Right ventricle myocardium superior (tissue), 1 donor: ENCODE measurements at places on chromosomes 12 and 14. TPM values are rescaled to one million over a fixed set of nuclear protein-coding genes. Genes with fewer than 3 reads are reported as not detected.
A peak's percentile ranks its signal among the peaks of the same experiment; 100 is the strongest.

Gene LAG3
- 0.22 TPM for total RNA-seq

Gene ADAM20
- 0.40 TPM for total RNA-seq

Gene NANOG
- total RNA-seq, result not detected

Gene TAS2R46
- not detected for total RNA-seq

Gene ALDH1L2
- total RNA-seq, result 1.3 TPM

Gene PAPLN
- 2.5 TPM for total RNA-seq

Gene KCNH3
- 0.16 TPM for total RNA-seq

Gene SERPINA12
- not detected for total RNA-seq

Gene PPP2R5E
- total RNA-seq, result 32.9 TPM

Gene OR8S1
- total RNA-seq, result not detected

Gene SPX
- 11.0 TPM for total RNA-seq

Gene MORN3
- 0.11 TPM for total RNA-seq

Gene CMA1
- 1.9 TPM for total RNA-seq

DNA sequence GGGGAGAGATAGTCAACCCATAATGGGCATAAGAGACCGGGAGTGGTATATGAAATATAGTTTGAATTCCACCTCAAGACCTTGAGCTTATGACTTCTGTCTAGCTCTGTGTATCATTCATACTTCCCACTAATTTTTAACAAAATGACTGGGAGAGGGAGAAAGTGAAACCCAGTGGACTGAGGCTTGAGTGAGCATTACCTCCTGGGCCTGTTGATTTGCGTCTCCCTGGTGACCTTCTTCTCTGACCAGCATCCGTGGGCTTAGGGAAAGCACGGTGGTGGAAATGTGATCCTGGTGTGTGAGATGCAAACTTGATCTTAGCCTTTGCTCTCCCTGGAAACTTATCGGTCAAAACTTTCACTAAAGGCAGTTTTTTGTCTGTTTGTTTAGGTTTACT is 207.9 kb upstream of the BCL2L14 start:
- no peak for DNase-seq

DNA sequence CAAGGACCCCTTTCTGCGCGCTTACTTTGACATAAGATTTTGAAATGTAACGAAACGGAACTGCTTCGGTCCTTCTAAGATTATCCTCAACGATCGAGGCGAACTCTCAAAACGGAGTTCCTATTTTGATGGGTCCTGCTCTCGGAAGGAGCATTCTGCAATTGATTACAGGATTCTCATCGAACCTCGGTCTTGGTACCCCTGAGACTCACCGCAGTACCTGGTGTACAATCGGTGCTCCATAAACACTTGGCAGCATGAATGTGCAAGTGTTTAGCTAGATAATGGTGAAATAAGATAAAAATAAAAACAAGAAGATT is 530 bp upstream of the NEMF start:
- DNase-seq, result no peak

- DNase-seq, result no peak
Measured at GRCh38 chr14:102778338-102779083, 1.3 kb downstream of the TRAF3 start.

DNA sequence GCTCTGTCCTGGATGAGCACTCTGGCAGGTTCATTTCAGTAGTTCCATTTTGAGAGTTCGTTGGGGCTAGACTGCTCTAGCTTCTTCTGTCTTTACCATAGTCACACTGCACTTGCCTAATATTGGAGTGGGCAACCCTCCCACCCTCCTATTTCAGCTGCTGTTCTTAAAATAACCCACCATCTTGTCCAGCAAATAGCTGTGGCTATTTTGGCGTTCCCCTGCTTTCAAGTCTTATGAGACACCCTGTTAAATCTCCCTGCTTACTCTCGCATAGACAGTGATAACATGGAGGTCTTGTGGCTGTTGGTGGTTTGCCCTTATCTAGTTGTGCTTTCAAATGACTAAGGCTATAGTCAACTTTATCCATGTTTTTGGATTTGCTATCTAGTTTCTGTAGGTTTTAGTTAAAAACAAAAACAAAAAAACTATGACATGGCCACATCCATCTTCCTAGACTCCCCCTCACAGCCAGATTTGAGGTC is 65.5 kb downstream of the LRP6 start:
- no peak for DNase-seq

DNA sequence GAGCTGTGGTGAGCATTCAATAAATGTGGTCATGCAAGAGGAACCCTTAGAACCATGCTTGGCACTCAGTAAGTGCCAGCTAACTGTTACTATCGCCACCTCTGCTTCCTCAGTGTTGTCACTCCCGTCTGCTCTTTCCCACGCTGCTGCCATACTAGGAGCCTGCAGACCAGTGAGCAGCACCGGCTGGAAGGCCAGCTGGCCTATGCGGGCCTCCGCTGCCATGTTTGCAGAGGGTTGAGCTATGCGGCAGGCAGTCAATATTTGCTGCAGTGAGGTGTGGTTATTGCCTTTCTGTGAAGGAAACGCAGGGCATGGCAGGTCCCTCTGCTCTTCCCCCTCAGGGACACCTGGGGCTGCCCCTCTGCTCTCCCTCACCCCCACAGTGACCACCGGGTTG is 13.0 kb downstream of the KMT5A start:
- DNase-seq, result no peak

GRCh38 chr12:121518656-121519055 is 62.2 kb downstream of the KDM2B start:
- DNase-seq, result peak; percentile 26

- DNase-seq, result no peak
Measured at GRCh38 chr12:51075390-51075789, 8.0 kb downstream of the CSRNP2 start.

- DNase-seq, result no peak
Measured at GRCh38 chr12:100474617-100475016, 951 bp downstream of the NR1H4 start.

- DNase-seq, result peak; percentile 61
Measured at GRCh38 chr12:54587315-54587873, 1.1 kb downstream of the PPP1R1A start.

DNA sequence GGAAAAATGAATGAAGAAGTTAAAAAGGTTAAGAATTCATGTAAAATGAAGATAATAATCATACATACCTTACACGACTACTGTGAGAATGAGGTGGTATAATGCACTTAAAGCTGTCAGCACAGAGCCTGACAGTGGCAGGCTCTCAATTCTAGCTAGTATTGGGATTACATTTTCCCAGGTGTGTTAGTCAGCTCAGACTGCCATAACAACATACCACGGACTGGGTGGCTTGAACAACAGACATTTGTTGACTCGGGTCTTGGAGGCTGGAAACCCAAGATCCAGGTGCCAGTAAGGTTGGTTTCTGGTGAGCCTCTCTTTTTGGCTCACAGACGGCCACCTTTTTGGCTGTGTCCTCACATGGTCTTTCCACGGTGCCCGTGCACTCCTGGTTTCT is 167.8 kb downstream of the CHST11 start:
- no peak for DNase-seq

DNA sequence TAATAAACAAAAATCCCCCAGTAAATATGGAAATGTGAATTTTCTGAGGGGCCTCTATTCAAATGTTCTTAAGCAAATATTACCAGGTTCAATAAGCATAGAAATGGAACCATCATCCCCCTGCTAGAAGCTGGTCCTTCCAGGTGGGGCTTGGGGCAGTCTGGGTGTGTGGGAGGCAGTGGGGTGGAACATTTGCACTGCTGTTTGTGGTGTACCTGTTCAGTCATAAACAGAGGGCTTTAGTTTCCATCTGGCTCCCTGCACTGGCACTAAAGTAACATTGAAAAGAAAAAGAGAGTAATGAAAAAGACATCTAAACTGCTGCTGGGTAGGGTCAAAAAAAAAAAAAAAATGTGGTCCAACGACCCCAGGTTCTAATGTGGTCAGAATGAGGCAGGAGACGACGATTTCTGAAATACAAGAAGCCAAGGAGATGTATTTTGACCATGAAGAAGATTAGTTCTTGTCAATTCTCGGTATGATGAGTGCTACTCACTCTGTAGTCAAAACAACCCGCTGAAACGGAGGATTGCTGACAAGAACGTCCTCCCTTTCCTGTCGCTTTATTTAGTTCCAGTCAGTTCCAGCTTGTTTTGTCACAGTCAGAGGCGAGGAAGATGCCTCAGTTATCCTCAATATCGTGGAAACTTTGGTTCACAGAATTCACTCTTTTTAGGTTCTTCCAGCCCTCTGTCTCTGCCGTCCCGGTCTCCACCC is 44.2 kb upstream of the MANSC4 start:
- no peak for DNase-seq

DNA sequence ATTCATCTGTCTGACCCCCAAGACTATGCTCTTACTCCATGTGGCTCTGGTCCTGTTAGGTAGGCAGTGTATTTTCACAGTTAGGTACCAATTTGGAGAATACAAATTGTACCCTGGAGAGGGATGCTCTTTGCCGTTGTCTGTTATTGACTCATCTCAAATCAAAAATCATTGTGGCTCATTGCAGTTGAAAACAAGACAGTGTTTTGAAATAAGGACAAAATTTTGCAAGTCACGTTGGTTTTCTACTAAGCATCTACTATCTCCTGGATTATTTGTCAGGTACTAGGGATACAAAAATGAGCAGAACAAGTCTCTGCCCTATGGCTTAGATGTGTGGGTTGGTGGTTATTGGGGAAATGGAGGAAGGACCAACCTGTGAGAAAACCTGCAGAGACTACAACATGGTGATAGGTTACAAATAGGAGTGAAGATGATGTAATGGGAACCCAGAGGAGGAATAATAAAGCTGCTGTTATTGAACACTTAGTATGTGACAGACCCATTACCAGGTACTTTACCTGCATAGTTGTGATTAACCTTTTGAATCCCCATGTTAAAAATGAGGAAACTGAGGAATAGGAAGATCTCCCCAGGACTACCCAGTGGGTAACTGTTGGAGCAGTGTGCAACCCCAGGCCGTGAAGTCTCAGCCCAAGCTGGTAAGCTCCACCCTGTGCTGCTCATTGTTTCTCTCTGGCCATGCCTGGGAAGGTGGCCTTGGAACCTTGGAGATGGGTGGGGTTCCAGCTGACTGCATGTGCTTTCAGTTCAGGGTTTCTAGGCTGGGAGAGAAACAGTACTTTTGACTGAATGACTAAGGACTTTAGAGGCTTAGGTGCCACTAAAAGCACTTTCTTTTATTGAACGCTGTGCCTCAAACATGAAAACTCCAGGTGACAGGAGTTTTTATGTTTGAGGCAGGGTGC is 72.9 kb upstream of the SRSF5 start:
- DNase-seq, result no peak

- no peak for DNase-seq
Measured at GRCh38 chr14:99899578-99900178, 106.5 kb downstream of the EML1 start.

DNA sequence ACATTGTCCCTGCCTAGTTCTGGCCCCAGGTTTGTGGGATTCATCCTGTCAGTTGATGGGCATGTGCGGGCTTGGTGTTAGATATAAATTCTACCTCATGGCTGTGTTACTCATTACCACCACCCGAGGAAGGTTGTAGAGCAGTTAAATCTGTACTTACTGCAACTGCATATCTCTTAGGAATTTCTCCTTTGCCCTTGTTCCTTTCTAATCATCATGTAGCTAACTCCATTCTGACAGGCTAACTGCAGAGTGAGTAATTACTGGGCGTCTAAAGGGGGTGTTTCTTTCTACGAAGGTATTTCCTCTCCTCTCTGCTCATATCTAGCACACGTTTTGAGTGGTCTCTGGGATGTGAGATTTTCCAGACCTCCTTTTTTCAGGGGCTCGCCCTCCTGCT is 1076.7 kb downstream of the TMTC2 start:
- no peak for DNase-seq

DNA sequence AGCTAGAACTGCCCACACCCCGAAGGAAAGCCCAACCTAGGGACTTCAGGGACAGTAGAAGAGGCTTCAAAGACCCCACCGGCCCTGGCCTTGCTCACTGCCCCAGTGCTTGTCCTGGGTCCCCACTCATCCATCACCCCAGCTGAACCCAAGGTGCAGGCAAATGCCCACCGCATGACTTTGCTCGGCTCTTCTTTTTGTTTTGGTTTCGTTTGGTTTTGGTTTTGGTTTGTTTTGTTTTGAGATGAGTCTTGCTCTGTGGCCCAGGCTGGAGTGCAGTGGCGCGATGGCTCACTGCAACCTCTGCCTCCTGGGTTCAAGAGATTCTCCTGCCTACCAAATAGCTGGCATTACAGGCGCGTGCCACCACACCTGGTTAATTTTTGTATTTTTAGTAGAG is 9.0 kb downstream of the CCDC85C start:
- DNase-seq, result no peak

DNA sequence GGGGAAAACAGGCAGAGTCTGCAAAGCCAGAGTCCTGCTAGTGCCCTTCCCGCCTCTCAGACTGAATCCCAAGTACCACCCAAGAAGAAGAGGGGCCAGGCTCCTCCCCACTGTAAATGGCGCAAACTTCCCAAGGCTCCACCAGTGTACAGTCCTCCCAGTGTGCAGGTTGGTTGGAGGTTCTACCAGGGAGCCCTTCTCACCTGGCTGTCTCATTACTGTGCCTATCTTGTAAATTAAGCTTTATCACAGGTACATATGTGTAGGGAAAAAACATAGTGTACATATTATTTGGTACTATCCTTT is 189.7 kb downstream of the FSCB start:
- DNase-seq, result no peak
